ENCODE measurements at places on chromosomes 3 and 15. TPM values are rescaled to one million over a fixed set of nuclear protein-coding genes. Genes with fewer than 3 reads are reported as not detected.
A peak's percentile ranks its signal among the peaks of the same experiment; 100 is the strongest.

- DNase-seq, result no peak
Observed at GRCh38 chr15:95295363-95295762, 1035.1 kb upstream of the NR2F2 start.

DNA sequence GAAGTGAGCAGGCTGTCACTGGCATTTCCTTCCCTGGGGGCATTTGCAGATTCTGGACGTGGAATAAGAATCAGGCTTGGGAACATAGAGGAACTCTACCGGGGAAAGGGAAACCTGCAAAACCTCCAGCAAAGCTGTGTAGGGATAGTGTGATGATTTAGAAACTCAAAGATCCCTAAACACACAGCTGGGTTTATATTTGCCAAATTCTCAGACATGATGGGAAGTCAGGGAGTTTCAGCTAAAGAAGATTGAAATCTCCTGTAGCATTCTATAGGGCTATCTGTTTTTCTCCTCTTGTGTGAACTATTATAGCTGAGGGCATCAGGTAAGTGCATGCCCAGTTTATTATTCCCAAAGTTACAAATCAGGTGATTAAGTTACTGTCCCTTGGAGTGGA is 9.2 kb upstream of the CLEC3B start:
- DNase-seq, result no peak

SLC33A1 gene
- total RNA-seq, result 30.4 TPM

DNA sequence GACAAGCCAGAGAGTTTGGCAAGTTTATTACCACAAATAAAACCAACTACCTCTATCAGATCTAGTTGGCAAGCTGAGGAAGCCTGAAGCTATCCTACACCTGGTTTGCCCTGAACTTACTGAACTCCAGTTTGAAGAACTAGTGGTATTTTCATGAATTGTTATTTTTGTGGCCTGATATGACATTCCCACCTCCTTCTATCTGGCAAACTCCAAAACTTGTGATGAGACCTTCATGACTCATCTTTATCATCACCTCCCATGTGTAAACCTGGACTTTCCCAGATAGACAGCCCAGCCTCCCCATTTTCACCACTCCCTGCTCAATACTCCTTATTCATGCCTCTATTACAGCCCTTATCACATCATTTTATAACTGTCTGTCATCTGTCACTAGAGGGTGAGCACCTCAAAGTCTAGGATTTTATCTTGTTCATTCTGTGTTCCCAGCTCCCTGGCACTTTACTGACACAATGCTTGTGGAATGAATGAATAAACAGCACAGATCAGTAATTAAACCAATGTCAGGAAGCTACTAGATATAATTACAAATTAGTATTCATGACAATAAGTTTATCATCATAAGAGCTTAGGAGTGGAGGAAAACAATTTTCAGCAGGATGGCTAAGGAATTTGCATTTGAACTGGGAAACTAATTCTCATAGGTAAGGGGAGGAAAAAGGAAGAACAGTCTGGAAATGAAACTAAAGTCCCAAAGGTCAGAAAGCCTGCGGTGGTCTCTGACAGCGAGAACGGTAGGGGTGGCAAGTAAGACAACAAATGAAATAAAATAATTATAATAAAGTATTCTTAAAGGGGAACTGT is 13.2 kb upstream of the TRANK1 start:
- no peak for DNase-seq

SPINT1 gene
- total RNA-seq, result 16.2 TPM

GRCh38 chr3:23808525-23808924 is 2.8 kb downstream of the UBE2E1 start:
- DNase-seq, result no peak

CLRN1 gene
- not detected for total RNA-seq

MESP2 gene
- total RNA-seq, result not detected

DNA sequence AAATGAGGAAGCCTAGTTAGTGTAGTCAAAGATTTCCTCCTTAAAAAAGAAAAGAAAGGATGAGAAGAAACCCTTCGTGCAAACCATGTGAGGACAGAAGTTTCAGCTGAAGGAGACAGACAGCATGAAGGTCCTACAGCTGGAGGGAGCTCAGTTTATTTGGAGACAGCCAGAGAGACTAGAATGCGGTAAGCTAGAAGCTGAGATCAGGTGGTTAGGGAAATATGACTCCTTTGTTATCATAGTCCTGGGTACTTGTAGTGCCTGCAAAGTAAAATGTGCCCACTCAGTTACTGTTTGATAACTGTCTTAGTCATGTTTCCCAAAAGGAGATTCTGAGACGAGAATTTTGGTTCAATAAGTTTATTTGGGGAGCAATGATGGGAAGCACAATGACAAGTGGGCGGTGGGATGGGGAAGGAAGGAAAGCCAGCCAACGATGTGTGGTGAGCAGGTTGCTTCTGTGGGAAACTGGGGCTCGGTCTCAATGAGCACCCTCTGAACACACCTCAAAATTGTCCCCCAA is 178.8 kb upstream of the SNTN start:
- DNase-seq, result no peak

DNA sequence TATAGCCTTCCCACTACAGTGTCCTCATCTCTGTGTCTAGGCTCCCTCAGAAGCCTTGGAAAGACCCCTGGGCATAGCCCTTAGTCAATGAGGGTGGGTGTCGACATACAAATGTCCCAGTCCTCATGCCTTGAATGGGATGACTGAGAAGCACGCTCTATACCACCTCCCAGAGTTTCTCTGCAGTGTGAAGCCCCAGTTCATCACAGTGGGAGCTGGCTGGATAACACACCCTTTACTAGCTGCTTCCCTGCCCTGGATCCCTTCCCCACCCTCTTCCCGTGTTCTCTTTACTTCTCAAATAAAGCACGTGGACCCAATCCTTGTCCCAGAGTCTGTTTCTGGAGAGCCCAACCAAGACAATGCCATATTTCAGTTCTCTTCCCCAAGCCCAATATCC is 239.3 kb downstream of the VPS13C start:
- no peak for DNase-seq

DNA sequence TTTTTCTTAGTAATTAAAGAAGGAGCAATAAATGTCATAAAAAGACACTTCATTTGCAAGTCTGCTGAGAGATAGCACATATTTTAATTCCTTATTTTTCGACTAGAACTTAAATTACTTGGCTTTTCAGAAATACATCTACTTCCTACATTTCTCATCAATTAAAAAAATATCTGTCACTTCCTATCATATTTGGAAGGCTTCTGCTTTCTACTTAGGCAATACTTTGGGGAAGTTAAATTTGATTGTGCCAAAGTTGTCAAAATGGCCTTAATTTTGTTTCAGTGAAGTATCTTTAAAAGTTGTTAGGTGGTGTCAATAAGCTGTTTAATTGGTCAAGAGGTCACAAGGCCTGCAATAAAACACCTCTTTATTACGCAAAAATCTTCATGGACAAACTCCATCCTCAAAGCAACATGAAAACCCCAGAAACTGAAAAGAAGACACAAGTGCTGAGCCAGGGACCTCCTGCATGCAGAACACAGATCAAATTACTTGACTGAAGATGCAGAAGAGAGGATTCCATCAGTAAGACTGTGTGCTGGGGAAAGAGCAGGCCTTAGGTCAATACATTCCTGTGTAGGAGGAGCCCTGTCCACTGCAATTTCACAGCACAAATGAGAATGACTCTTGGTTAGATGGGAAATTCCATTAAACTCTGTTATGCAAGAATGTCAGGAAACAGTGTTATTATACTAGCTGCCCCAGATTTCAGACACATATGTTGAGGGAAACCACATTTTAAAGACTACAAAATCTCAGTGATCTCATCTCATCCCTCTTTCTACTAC is 48.0 kb upstream of the FSTL1 start:
- DNase-seq, result no peak

CIP2A gene
- total RNA-seq, result 5.8 TPM

DNA sequence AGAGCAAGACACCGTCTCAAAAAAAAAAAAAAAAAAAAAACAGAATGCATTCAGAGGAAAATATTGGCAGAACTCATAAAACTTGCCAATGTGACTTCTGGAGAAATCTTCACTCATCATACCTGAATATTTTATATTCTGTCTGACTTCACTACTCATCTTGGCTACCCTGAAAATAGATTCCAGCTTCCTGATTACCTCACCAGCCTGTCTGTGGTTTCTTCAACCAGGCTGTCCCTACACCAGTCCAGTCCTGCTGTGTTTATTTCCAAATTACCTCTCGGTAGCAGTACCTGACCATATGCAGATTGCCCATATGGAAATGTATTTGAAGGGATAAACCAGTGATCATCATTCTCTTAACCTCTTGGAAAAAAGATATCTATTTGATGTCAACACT is 9.3 kb upstream of the P3H2 start:
- DNase-seq, result no peak

DNA sequence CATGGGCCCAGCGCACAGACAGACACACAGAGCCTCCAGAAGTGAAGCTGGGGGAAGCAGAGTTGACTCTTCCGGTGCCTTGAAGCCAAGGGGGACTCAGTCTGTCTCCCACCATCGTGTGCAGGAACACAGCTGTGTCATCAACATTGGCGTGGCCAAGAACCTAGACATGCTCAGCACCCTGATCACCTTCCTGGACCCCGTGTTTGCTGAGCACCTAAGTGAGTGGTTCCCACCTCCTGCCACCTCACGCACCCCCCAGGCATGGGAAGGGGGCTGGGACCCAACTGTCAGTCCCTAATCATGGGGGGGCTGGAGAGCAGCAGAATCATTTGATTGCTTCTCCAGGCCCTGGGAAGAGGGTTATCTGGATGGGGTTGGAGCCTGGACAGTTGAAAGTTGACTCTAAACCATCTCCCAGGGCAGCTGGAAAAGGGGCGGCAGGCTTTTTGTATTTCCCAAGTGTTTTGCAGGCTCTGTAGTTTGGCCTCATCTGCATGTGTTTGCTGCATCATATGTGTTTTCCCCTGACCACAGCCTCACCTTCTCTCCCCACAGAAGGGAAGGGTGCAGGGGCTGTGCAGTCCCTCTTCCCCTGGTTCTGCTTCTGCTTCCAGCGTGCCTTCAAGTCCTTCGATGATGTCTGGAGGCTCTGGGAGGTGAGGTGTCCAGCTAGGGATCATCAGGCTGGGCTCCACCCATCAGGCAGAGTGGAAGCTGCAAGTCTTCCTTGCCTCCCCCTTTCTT is 12.8 kb downstream of the TBC1D21 start:
- DNase-seq, result no peak

THBS1 gene
- total RNA-seq, result 2,135 TPM

GRCh38 chr3:32421991-32422859 is 30.6 kb downstream of the CMTM7 start:
- peak; percentile 70 for DNase-seq

GRCh38 chr15:92167451-92167850 is 226.2 kb upstream of the ST8SIA2 start:
- DNase-seq, result no peak

GRM2 gene
- total RNA-seq, result not detected

DNA sequence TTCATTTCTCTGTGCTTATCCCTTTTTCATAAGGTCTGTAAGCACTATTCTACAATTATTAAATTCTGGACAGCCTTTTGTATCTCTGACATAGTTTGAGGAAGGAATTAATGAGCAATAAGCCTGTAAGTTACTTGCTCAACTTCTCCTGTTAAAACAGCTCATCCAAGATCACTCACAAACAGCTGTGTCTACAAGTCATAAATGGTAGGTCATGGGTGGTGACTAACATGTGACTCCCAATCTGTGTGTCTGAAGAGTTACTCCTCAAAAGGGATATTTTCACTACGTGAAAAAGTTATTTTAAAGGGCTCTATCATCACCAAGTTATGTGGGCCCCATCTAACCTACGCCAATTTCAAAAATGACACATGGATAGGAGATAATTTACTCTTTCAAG is 145.2 kb upstream of the CBLB start:
- no peak for DNase-seq

DNA sequence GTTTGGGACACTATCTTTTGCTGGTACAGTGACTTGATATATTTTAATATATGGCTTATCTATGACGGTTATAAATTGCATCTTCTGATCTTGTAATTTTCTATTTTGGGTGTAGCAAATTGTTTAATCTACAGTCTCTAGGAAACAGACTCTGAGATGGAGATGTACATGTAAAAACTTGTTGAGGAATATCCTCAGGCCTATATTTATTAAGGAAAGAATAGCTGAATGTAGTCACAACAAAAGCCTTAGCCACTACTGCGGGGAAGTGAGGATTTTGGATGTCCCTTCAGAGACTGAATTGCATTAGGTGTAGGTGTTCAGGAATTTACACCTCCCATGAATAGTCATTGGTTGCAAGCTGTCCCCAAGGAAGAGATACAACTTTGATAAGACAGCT is 13.8 kb upstream of the OR5K3 start:
- no peak for DNase-seq

DNA sequence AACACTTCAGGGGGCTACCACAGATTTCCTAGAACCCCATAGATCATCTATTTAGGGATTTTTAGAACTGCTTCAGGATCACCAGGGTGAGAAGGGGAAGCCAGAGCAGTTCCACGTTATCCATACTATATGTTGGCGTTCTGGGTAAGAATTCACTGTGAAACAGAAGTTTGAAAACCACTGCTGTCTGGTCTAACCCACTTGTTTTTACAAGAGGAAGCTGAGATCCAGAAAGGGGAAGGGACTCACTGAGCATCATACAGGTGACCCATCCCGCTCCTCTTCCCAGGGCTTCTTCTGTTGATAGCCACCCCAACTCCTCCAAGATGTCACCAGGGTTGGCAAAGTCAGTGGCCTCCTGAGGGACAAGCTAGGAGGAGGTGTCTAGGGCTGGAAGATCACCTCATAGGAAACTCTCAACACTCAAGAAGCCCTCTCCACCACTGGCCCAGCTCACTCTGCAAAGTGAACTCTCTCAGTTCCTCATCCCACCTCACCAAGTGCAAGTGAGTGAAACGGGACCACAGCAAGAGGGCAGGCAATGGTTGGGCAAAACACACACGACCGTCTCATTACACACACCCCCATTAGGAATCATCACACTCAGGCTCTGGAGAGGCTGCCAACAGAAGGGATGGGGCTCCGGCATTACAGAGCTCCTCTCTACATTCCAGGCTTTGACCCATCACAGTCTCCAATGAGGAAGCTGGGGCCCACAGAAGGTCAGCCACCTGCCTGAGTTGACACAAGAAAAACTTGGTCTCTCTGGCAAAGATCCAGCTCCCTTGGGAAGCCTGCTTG is 1.8 kb downstream of the DAPK2 start:
- no peak for DNase-seq

DNA sequence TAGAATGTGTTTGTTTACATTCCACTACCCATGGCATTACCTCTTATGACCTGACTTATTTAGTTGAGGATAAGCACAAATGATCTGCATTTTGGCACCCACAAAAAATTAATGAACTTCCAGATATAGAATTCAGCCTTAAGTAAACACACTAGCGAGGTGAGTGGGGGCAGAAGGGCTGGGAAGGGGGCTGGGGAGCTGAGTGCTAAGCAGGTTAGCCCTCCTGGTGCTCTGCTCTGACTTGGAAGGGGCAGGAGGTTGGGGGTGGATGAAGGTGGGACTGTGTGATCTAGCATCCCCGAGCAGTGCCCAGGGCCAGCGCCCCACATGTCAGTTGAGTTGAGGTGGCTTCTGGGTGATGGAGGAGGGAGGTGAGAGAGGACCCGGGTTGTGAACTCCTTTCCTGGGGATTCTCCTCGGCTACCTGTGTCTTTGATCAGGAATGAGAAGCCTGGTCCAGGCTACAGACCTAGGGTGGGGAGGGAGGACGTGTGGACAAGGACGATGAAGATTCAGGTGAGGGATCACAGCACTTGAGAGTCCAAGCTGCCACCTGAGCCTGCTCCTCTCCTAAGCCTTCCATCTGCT is 178.6 kb upstream of the SMAD3 start:
- DNase-seq, result no peak

- no peak for DNase-seq
Observed at GRCh38 chr3:12476238-12476897, 7.9 kb upstream of the TSEN2 start.

GRCh38 chr3:168093229-168093628 is 2.5 kb downstream of the GOLIM4 start:
- DNase-seq, result no peak
